8988T (cell line): ENCODE measurements at places on chromosomes 1 and 21.

- no peak for DNase-seq
These were observed 46.1 kb downstream of the RAVER2 start for GRCh38 chr1:64790832-64791487.

- DNase-seq: no peak
These were observed 66.0 kb downstream of the SLC30A10 start for GRCh38 chr1:219862366-219862765.

DNA sequence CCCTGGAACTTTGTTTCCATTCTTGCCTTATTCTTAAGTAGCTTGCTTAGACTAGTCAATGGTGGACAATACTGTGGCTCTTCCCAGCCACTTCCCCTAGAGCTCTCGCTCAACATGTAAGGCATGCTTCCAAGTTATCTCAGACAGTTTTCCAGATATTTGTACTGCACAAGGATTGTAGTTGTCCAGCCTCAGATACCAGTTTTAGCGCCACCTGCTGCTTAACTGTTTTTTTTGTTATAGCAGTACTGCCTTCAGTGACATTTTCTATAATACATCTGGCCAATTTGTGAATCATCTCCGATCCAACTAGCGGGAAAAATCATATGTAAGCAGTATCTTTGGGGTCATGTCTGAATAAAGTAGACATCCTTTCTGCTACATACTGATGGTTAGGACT lies 346.7 kb upstream of the ADGRL4 start:
- no peak for DNase-seq

- no peak for DNase-seq
These were observed 457.8 kb upstream of the DAB1 start for GRCh38 chr1:57881639-57882038.

GRCh38 chr21:35664683-35665082 lies 395.6 kb downstream of the SETD4 start:
- DNase-seq: no peak
